ENCODE measurements at places on chromosomes 5 and 9.

DNA sequence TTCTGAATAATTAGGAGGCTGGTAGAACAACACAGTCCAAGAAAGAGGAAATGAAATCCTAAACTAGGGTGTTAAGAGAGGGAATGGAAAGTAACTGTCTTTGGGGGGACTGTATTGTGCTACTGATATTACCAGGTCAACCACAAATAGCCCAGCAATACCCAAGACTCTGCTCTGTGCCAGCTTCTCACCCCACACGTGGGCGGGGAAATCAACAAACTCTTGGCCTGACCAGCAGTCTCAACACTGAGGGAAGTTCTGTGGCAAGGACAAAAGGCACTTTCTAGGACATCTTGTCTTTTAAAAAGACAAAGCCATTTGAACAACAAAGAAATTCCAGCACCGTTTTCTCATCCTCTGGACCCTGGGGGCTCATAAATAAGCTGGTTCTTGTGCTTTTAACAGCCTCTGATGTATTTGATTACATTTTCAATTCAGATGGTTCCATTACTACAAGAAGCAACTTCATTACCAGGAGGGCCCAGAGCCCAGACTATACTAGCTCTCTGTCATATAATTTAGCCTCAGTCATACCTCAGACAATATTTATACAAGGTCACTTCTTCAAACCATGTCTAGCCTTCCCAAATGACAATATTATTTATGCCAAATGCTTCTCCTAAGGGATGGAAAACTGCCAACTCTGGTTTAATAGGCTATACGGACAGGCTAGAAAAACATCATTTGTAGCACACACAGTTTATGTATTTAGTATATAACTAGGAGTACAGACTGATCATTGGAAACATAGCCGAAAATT, 297.8 kb downstream of the CWC27 start:
- DNase-seq = no peak

- no peak for DNase-seq
Observed at GRCh38 chr9:93437996-93438395, 13.5 kb upstream of the FAM120A start.

DNA sequence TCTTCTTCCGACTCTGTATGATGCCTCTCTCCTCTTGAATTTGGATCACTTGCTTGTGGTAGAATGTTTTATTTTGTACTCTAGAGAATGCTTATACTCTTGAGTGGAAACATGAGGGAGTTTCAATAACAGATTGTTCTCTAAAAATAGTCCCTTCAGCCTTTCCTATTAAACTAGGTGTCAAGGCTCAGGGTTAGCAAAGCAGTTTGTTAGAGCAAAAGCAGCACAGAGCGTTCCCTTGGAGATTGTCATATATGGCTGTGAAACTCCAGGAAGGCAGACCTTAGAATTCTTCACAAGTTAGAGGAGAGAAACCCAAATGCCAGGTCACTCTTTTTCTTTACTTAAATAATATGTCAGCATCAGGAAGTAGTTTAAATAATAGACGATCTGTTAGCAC, 33.0 kb downstream of the MAMDC2 start:
- DNase-seq = no peak

DNA sequence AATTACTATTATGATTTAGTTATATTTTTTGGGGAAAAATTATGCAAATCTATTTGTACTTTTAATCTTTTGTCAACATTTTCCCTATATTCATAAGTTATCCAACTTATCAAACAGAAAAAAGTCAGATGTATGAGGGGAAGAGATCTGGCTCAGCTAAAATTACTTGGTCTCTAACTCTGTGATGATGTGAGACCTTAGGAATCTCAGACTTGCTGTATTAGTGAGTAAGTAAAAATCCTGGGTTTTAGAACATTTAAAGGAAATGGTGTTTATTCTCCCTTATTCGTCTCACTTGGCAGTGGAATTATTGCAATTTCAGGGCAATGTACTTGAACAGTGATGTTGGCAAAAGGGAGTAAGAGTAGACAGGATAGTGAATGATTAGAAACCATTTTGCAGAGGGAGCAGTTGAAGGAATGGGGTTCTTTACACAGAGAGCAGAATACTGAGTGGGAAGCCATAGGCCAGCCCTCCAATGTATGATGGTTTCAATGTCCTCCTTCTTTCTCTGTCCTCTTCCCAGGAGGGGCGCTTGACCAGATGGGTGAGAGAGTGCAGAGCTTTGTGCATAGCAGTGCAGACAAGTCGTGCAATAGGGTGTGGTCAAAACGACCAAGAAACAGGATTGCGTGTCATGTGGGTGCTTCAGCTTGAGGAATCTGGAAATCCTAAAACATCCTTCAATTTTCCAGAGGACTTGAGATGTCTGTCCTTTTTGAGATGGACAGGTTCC, 91.7 kb downstream of the TENT4A start:
- no peak for DNase-seq

GRCh38 chr9:124084087-124084486, 72.5 kb downstream of the LHX2 start:
- DNase-seq = no peak

- DNase-seq = no peak
Observed at GRCh38 chr5:40396317-40396716, 283.4 kb upstream of the PTGER4 start.

GRCh38 chr5:75756211-75756610, 39.0 kb upstream of the POC5 start:
- DNase-seq = no peak

DNA sequence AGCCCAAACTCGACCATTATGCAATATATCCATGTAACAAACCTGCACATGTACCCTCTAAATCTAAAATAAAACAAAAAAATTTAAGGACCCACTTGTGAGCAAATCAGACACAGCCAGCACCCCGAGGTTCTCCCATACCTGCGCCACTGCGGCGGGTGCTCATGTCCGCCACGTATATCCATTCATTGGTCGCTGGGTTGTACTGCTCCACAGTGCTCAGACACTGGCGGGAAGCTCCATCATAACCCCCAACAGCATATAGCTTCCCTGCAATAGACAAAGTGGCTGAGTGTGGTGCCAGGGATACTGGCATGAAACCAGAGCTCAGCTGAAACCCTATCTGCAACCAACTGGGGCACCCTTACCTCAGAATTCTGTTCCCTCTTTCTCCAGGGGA, 102.0 kb downstream of the KLHL3 start:
- DNase-seq = no peak

DNA sequence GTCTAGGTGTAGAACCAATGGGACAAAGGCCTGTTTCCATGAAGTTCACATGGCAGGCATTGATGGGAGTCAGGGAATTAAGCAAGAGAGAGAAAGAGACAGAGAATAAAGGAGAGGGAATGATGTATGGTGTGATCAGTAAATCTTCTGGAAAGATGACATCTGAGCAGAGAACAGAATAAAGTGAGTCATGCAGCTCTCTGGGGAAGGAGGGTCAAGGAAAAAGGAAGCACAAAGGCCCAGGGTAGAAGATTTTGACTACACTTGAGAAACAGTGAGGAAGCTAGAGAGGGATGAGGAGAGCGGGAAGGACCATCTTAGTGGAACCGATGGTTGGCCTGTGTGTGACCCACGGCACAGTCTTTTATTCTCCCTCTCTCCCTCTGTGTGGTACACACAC, 425.9 kb downstream of the SPOCK1 start:
- no peak for DNase-seq

GRCh38 chr5:124515497-124516245, 230.8 kb downstream of the ZNF608 start:
- DNase-seq = no peak

DNA sequence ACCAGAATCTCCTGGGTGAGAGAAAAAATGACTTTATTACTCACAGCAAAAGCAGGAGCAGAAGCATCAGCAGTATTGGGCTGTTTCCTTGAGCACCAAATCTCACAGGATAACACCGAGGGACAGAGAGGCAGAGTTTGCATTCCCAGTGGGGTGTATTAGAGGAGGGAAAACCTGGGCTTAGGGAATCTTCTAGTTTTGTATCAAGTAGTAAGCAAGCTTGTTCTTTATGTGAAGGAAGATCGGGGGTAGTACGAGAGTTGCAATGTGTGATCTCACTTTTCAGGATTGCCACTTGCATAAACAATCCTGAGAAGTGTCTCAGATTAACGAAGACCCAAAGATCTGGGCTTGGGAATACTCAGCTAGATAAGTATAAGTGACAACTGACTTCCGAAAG, 1163.0 kb downstream of the TAF11L14 start:
- no peak for DNase-seq

Data from NCI-H187 (cell line).